ENCODE measurements at places on chromosomes 12 and 14.

DNA sequence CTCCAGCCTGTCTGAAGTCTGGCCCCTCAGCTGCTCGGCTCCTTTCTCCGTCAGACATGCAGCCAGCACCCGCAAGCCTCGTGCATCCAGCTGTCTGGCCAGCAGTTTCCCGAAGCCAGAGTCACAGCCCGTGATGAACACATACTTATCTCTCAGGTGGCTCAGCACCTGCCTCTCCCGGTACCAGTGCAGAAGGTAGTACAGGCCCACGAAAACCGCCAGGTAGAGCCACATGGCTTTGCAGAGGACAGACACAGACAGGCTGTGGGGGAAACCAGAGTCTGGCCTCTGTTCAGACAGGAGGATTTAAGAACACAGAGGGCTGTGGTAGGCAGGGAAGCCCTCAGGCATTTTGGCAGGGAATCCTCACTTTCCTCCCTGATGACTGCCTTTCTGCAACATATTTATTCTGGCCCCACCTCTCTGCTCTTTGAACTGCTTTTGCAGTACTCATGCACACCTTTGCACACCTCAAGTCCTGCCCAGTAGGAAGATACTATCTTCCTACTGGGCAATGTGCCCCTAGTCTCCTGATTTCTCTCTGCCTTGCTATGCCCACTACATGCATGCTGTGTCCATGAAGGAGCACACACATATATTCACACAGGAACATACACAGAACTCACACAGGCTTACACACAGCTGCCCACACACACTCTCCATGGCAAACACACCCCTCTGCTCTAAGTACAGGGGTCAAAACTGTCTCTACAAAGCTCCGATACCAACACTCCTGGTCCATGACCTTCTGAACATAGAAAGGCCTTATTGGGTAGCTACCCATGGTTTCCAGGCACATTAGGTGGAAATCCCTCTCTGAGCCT, at the start of gene RDH16:
TSS of gene RDH16 (minus strand) at position 380 of the 824 bp plus-strand sequence. CDS start at position 234, 146 bp downstream.
- DNase-seq: peak; percentile 80

DNA sequence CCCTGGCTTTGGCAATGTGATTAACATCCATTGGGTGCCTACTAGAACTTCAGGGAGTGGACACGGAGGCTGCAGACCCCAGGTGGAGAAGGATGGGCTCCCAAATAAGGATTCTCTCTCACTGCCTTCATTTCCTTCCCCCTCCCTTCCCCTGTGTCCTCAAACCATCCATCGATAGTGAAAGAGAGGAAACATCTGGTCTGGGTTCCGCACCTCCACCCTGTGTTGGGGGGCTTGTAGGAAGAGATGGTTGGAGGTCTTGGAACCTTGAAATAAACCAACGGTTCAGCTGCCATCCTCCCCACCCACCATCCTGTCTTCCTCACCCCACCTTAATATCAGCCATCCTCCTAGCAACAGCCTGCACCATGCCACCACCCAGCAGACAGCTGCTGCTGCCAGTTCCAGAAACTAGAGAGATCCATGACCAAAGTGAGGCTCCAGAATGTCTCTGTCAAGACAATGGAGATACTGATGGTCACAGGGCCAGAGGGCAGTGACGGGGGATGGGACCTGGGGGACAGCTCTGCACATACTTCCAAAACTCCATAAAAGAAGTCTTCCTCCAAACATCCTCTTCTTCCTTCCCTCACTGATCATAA, 153.1 kb upstream of the CCND2 start:
- peak; percentile 14 for DNase-seq

DNA sequence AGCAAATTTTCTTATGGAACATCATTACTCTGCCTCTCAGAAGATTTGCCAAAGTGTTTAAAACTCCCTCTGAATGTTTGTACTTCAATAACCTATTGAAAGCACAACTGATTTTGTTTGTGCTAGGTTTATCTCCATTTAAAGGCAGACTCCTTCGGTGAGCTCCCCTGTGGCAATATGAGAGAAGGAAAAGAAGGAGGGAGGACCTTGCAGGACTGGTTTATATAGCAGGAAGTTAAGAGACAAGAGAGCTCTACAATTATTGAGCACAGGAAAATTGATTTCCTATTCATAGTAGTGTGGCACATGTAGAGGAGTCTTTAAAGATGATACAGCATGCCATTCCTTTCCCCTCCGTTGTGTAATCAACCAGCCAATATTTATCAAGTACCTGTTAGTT, 75.5 kb downstream of the PDE3A start:
- DNase-seq: no peak

DNA sequence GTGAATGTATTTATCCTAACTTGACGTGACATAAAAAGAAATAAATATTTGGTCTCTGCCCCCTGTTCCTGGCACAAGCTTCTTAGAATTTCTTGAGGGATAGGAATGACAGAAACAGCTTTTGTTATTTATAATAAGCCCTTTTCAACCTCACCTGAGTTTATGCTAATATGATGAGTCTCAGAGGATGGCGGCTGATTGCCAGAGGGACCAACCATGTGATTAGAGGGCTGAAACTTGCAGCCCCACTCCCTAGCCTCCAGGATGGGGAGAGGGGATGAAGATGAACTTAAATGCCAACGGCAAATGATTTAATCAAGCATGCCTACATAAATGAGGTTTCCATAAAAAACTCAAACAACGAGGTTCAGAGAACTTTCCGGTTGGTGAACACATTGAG, 42.9 kb downstream of the DNAI7 start:
- DNase-seq: no peak

- no peak for DNase-seq
These were observed 2.3 kb upstream of the HSPB8 start for GRCh38 chr12:119176267-119177055.

- DNase-seq: no peak
These were observed 759.6 kb upstream of the TMEM132C start for GRCh38 chr12:127507341-127507740.

DNA sequence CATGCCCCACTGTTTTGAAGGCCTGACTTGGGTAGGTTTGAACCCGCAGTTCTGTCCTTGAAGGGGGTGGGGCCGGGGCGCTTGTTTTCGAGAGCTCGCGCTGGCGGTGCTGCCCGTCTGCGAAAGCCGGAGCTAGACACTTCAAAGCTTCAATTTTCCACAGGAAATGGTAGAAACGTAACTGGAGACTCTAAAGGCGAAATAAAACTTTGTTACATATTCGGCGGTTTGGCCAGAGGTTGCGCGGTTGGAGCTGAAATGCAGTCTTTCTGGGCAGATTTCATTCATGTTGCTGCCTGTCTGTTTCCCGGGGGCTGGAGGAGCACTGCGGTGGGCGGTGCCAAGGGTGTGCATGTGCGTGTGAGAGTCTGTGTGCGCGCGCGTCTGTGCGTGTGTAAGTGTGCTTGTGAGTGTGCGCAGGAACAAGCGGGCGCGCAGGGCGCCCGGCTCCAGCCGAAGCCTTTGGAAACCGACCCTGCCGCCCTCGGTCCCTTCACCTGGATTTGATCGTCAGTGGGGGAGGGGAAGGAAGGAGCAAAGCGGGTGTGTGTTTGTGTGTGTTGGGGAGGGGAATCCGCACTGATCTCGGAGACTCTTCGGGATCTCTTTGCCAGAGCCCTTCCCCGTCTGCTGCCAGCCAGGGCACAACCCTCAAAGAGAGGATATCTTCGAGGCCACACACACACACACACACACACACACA, 227.7 kb upstream of the CRY1 start:
- no peak for DNase-seq

DNA sequence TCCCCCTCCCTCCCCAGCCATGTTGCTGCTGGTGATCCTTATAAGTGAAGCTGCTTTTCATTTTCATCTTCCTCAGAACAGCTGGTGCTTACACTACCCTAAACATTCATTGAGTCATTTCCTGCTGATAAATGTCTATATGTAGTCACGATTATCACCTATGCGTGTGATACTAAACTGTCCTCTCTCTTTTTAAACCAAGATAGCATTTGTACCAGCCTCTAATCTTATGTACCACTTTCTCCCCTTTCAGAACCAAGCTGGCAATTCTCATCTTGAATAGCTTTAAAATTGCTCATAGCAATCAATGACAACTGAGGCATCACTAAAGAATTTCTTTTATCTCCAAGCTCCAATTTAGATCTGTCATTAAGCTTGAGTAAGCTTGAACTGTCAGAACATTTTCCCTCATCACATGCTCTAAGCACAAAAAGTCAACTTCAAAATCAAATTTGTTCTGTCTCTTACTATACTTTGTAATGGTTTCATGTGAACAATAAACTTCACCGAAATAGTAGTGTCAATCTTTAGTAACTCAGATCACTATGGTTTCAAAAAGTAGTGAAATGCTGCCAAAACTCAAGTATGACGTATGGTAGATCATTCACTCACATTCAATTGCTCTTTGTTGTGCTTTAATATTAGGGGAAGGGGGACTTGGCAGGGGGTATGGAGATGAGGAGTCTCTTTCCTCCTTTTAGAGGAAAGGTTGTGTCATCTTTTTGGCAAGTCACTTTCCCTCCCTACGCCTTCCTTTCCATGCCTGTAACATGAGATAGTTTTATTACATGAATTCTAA, 178.1 kb upstream of the NOVA1 start:
- no peak for DNase-seq

GRCh38 chr12:108803428-108804105, 53.8 kb downstream of the SSH1 start:
- peak; percentile 73 for DNase-seq

- no peak for DNase-seq
These were observed 135.6 kb upstream of the MAX start for GRCh38 chr14:65237941-65238340.

- no peak for DNase-seq
These were observed 46.2 kb upstream of the MAP3K9 start for GRCh38 chr14:70855486-70855885.

DNA sequence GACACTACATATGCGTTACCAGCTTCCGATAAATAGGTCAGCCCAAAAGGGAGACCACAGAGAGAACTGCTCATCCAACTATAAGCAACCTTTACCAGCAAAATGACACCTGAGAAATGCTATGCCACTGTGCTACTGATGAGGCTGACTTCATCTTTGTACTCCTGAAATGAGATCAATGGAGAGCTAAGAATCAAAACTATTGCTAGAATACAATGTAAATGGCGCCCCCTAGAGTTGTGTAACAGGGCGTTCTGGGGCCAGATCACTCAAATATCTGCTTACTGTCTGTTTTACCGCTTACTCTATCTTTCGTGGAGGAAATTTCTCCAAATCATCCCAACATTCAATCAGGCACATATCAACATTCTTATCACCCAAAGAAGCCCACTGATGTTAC, 4.6 kb downstream of the ZNF384 start:
- DNase-seq: no peak

DNA sequence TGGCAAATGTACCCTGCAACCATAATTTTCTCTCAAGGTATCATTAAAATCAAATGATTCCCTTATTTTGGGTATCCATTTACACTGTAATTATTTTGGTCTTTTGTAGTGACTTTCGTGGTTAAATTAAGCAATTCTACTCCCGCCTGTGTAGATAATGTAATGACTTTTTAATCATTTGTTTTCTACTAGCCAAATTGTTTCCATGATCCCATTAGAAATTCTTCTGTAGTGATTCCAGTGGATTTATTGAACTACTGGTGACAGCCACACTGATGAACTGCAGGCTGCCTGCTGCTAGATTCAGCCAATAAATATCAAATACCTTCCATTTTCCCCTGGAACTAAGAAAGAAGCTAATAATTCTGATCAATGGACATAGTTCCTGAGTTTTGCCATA, 96.0 kb downstream of the WIF1 start:
- no peak for DNase-seq

- no peak for DNase-seq
These were observed 1.1 kb upstream of the RBMS2 start for GRCh38 chr12:56520506-56520905.

DNA sequence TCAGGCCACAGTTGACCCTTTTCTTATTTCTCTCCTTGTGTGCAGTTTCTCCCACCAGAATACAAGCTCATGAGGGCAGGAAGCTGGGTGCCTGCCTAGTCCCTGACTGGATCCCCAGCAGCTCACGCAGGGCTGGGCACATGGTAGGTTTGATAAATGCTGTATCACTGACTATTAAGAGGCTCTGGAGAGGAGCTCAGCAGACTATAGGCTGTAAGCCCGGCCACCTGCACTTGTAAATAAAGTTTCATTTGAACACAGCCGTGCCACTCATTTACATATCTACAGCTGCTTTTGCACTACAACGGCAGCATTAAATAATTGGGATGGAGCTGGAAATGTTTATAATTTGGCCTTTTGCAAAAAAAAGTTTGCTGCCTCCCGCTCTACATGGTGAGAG, 32.0 kb downstream of the CHGA start:
- DNase-seq: no peak

- peak; percentile 71 for DNase-seq
These were observed 60.7 kb downstream of the PLEKHG3 start for GRCh38 chr14:64764641-64765520.

- DNase-seq: no peak
These were observed 217.6 kb upstream of the CNTN1 start for GRCh38 chr12:40474630-40475029.

GRCh38 chr12:109740694-109741245, 27.1 kb downstream of the FAM222A start:
- DNase-seq: peak; percentile 15

GRCh38 chr14:80942191-80942600, 658 bp upstream of the CEP128 start:
- no peak for DNase-seq

DNA sequence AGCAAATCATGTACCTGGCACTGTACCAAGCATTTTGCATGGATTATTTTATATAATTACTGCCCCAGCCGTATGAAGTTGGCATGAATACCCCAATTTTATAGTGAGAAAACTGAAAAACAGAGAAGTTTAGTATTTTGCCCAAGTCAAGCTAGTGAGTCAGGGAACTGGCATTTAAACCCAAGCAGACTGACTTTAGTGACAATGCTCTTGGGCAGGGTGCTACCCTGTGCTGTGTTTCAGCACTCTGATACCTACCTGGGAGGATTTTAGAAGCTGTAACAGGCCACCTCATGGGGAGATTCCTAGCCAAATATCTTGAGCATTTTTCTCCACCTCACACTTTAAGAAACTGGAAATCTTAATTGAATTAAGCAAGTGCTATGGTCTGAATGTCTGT, 98.1 kb upstream of the MAX start:
- no peak for DNase-seq

- no peak for DNase-seq
These were observed 223.2 kb downstream of the PPM1H start for GRCh38 chr12:62711631-62712241.

- no peak for DNase-seq
These were observed 26.5 kb downstream of the BMP4 start for GRCh38 chr14:53929871-53930715.

Measured in left lobe of liver (tissue), 2 donors.